Liver (tissue), 10 donors: ENCODE measurements at places on chromosomes 16 and 17.

GRCh38 chr16:87725596-87726235 is 40.1 kb downstream of the KLHDC4 start:
- no peak overlapping the region for H3K27ac ChIP-seq
- no peak for DNase-seq

DNA sequence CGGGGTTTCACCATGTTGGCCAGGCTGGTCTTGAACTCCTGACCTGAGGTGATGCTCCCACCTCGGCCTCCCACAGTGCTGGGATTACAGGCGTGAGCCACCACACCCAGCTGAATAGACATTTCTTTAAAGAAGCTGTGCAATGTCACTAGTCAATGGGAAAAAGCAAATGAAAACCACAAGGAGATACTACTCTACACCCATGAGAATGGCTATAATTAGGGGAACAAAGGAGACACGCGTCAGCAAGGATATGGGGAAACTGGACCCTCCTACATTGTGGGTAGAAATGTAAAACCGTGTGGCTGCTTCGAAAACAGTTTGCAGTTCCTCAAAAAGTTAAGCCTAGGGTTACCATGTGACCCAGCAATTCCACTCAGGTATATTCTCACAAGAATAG is 103.4 kb downstream of the VPS53 start:
- no peak overlapping the region for H3K4me3 ChIP-seq
- H3K36me3 ChIP-seq: peaks cover 13% of the 10 kb centered on the region
- H3K27me3 ChIP-seq: no peaks in the 10 kb centered on the region
- no peak overlapping the region for H3K27ac ChIP-seq
- no peak for DNase-seq

- no peak for DNase-seq
- H3K4me3 ChIP-seq: no peak overlapping the region
- no peak overlapping the region for H3K27ac ChIP-seq
These were observed 33.6 kb upstream of the XYLT2 start for GRCh38 chr17:50312308-50312707.

GRCh38 chr16:81928271-81928918 is 82.9 kb downstream of the SDR42E1 start:
- H3K4me1 ChIP-seq: no peaks in the 10 kb centered on the region
- H3K27me3 ChIP-seq: no peaks in the 10 kb centered on the region
- H3K36me3 ChIP-seq: peaks cover 5% of the 10 kb centered on the region
- DNase-seq: no peak
- H3K4me3 ChIP-seq: no peak overlapping the region

DNA sequence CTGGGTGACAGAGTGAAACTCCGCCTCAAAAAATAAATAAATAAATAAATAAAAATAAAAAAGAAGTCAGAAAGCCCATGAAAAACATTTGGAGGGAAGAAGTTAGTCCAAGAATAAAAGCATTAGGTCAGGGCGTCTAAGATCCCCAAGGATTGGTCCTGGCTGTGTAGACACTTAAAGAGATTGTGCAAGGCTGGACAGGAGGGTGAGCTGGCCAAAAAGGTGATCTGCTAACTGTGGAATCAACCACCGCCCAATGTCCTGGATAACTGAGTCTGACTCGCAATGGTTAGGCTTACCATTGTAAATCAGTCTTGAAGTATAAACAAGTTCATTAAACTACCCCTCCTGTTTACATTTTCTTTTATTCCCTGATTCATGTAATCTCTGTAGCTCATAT is 8.8 kb upstream of the ABCA8 start:
- no peak overlapping the region for H3K4me3 ChIP-seq
- no peaks in the 10 kb centered on the region for H3K36me3 ChIP-seq
- no peaks in the 10 kb centered on the region for H3K4me1 ChIP-seq
- no peaks in the 10 kb centered on the region for H3K27me3 ChIP-seq

DNA sequence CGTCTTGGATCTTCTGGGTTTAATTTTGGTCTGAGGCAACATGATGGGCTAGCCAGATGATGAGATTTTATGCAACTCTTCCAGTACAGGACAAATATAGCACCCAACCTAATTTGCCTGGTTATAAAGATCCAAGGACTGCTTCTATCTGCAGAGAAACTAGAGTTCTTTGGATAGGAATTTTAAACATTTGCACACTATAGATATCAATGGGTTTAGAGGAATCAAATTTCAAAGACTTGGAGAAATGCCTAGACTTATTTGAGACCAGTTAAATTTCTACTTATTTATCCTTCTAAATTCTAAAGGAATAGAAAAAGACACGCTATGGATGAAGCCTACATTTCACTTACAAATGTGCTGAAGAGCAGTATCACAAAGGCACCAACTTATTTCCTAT is 12.6 kb downstream of the PMFBP1 start:
- no peaks in the 10 kb centered on the region for H3K27me3 ChIP-seq
- H3K36me3 ChIP-seq: no peaks in the 10 kb centered on the region
- no peak overlapping the region for H3K27ac ChIP-seq
- H3K4me1 ChIP-seq: no peaks in the 10 kb centered on the region
- H3K4me3 ChIP-seq: no peak overlapping the region
- DNase-seq: no peak

DNA sequence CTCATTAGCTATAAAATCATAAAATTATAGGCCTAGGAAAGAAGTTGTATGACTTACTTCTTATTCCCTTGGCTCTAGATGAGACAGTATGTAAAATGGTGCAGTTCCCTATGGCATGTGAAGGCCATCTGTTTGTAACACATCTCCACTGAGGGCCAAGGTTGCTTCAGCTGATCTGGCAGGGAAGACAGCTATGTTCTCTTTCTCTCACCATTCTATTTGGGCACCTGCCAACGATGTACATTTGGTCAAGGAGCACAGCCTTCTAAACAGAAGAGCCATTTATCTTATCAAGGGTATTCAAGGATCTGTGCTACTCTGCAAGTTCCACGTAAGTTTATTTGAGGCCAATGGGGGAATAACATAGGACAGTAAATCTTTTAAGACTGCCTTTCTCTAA is 129.8 kb upstream of the TOM1L1 start:
- H3K4me1 ChIP-seq: no peaks in the 10 kb centered on the region
- no peak overlapping the region for H3K4me3 ChIP-seq
- H3K36me3 ChIP-seq: no peaks in the 10 kb centered on the region
- DNase-seq: no peak
- no peaks in the 10 kb centered on the region for H3K27me3 ChIP-seq

DNA sequence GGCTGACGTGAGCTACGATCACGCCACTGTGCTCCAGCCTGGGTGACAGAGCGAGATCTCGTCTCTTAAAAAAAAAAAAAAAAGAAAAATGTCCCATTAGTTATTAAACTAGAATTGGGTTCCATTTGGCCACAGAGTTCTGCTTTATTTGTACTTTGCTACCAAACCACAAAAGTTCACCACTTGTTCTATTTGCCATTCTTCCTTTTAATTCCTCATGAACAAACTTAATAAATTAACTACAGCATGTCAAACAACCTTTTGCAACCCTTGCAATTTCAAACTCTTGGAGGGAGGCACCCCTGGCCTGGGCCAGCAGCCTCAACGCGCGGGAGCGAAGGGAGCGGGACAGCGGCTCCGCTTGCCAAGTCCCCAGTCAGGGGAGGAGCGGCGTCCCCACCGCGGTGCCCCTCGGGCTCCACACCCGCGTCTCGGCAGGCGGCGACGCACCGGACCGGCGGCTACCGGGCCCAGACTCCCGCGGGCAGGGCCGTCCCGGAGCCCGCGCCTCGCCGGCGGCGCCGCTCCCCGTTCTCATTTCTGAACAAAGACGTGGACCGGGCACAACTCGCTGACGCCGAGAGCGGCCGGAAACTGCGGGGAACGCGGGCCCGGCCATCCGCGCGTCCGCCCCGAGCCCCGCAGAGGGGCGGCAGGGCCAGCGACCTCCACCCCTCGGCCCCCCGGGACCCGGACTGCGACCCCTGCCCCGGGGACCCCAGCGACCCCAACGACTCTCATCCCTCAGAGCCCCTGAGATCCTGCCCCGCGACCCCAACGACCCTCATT is 775 bp downstream of the CYTH1 start:
- H3K4me1 ChIP-seq: peaks cover 14% of the 10 kb centered on the region
- H3K36me3 ChIP-seq: no peaks in the 10 kb centered on the region
- peak; percentile 70 for DNase-seq
- H3K4me3 ChIP-seq: peak overlapping the region; percentile 97
- peak overlapping the region; percentile 93 for H3K27ac ChIP-seq
- H3K27me3 ChIP-seq: no peaks in the 10 kb centered on the region

GRCh38 chr16:47574091-47575054 is 113.2 kb downstream of the PHKB start:
- DNase-seq: no peak
- no peaks in the 10 kb centered on the region for H3K36me3 ChIP-seq
- H3K4me1 ChIP-seq: no peaks in the 10 kb centered on the region
- no peak overlapping the region for H3K27ac ChIP-seq

- DNase-seq: no peak
- peaks cover 6% of the 10 kb centered on the region for H3K4me1 ChIP-seq
- H3K36me3 ChIP-seq: peaks cover 6% of the 10 kb centered on the region
- no peaks in the 10 kb centered on the region for H3K27me3 ChIP-seq
- no peak overlapping the region for H3K4me3 ChIP-seq
These were observed 30.5 kb downstream of the TANGO6 start for GRCh38 chr16:68873635-68874471.
